ENCODE measurements at places on chromosomes 4 and X.
A peak's percentile ranks its signal among the peaks of the same experiment; 100 is the strongest.

- no peak for DNase-seq
These were observed 3.7 kb upstream of the FAM241A start for GRCh38 chr4:112141366-112142138.

GRCh38 chr4:53790286-53790685 is 199.0 kb upstream of the LNX1 start:
- no peak for DNase-seq

DNA sequence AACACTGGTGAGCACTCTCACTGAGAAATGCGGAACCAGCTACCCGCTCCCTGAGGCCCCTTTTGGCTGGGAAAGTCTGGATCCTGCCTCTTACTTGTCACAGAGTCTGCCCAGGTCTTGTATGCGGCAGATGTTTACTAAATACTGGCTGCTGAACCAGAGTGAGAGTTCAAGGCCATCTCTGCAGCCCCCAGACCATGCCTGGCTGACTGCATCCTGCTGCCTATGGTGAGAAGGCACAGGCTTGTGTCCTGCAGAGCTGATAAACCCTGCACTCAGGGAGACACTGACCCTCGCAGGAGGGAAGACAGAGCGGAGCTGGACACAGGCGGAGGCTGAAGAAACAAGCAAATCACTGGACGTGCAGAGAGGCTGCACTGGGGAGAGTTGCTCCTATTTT is 46.5 kb downstream of the JAKMIP1 start:
- DNase-seq: no peak

DNA sequence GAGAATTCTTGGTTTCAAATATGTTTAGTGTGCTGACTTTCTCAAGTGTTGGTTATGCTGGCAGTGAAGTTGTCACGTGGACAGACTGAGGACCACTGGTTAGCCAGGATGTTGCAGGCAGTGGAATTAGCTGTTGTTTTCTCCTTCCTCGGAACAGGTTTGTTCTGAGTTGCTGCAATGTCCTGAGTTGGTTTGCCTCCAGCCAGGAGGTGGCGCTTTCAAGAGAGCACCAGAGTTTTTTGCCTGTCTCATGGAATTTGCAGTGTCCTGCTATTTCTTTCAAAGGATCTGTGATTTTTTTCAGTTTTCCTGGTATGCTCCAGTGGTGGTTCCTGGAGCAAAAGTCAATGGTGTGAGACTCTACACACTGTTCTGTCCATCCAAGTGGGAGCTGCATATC is 158.1 kb upstream of the CXorf66 start:
- DNase-seq: no peak

GRCh38 chr4:185343726-185344581 is 51.8 kb downstream of the LRP2BP start:
- DNase-seq: peak; percentile 80

DNA sequence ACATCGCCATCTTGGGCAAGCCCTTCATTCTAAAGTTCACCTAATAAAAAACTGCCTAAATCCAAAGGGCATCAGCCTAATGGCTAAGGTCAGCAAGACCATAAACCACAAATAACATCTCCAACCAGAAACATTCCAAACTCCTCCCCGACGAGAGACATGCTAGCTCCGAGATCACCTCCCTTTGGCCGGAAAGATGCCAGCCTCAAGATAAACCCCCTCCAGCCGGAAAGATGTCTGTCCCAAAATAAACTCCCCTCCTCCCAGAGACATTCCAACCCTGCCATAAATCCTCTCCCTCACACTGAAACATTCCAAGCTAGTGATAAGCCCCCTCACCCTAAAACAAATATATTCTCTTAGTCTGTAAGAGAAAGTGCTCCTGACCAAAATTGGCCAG is 13.3 kb upstream of the DYNLT3 start:
- DNase-seq: peak; percentile 3

GRCh38 chr4:143443728-143444127 is 69.8 kb upstream of the SMARCA5 start:
- no peak for DNase-seq

DNA sequence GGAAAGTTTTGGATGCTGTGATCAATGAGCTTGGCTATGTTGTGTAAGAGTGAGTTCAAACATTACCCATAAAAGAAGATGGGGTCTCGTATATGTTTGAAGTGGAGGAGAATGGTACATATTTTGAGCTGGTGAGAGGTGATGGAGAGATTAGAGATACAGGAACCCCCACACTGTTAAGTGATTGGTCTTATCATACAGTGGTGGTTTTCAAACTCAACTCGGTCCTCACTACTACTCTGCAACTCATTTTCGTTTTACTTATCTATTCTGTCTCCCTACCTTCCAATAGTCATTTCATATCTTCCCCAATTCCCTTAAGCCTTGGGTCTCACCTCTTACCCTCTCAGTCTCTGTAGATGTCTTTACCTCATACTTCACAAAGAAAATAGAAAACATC is 16.4 kb upstream of the TNIP3 start:
- DNase-seq: no peak

DNA sequence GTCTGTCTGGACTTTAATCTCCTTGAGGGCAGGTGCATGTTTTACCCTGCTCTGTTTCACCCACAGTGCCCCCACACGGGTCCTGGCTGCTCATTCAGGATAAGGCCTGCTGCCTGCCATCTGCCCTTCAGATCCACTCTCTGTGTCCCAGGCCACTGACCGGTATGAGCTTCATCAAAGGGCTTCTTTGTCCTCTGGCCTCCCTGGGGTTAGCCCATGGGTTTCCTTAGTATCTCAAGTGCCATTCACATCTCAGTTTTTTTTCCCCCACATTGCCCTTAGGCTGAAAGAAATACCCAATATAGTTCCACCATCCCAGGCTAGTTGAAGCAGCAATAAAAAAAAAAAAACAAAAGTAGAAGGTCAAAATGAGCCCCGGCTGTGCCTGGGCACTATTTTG is 9.3 kb downstream of the CD99L2 start:
- DNase-seq: no peak

- DNase-seq: no peak
These were observed 184.6 kb downstream of the OR13H1 start for GRCh38 chrX:131728295-131729145.

GRCh38 chrX:47144626-47145394 is at the start of the genes NDUFB11 and RBM10:
TSS of gene NDUFB11 (minus strand) at chrX:47144702. CDS start at chrX:47144679, 23 bp downstream.
TSS of gene RBM10 (plus strand) at chrX:47145221. CDS start at chrX:47147482, 2,261 bp downstream.
- peak; percentile 96 for DNase-seq

DNA sequence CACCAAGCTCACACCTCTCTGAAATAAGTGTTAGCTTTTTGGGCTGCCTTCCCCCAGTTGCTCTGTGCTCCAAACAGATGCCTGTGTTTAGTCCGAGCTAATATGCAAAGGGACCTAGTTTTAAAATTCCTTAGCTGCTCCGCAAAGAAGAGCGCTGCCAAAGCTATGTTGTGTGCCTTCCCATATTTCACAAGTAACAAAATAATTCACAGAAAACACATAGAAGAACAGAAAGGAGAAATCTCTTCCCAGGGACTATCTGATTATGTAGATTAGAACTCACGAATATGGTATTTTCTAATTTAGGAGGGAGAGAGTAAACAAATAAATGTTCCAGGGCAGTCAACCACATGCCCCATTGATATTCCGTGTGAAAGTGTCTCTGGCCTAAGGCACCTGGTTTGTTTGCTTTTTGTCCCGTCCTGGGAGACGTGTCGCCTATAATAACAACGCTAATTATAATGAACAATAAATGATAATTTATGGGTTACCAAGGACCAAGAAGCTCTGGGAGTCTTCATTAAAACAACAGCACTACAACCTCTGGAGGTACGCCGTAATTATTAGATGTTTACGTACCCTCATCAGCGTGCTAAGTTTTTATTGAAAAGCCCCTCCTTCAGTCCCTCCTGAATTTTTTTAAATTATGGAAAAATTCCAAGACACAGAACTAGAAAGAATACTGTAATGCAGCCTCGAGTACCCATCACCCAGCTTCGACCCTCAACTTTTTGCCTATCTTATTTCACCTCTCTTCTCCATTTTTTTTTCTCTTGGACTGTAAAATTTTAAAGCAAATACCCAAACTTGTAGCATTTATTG is 1.2 kb upstream of the CCNG2 start:
- no peak for DNase-seq

GRCh38 chr4:40199999-40200874 is 3.4 kb downstream of the RHOH start:
- peak; percentile 24 for DNase-seq

DNA sequence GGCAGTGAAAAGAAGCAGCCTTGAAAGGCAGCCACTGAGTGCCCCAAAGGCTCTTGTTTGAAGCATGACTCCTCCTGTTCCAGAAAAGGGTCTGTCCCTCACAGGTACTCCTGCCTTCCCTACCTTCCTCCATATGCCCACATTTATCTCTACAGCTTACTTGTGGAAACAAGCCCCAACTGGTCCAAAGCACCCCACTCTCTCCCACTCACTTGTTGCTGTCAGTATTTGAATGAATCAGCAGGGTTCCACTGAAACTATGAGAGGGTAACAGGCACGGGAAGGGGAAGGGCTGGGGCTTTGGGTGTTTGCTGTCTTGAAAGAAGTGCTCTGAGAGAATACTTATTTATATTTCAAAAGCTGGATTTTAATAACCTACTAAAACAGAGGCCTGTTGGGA is 34.9 kb downstream of the GPR143 start:
- DNase-seq: no peak

GRCh38 chr4:7377223-7377865 is 57.4 kb downstream of the PSAPL1 start:
- peak; percentile 27 for DNase-seq

DNA sequence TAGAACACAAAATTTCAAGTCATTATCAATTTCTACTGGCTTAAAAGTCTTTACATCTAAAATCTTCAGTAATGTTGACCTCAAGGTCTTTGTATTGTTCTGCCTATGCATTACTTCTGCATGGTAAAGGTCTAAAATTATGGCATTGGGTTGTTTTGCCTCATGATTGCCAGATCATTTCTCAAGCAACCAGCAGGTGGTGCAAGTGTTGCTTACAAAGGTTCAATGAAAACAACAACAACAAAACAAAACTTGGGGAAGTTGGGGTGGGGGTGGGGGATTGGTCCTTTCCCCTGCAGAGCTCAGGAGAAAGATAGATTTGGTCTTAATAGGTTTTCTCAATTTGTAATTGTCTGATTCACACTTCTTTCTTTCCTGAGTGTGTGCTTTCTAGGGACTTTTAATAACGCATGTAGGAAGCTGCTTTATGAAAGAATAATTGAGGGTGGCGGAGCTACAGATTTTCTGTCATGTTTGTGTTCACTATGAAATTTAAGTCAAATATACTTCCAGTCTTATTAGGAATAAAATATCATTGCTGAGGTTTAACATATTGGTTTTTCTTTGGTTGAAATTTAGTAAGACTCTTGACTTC is 145.1 kb downstream of the COL4A5 start:
- no peak for DNase-seq

DNA sequence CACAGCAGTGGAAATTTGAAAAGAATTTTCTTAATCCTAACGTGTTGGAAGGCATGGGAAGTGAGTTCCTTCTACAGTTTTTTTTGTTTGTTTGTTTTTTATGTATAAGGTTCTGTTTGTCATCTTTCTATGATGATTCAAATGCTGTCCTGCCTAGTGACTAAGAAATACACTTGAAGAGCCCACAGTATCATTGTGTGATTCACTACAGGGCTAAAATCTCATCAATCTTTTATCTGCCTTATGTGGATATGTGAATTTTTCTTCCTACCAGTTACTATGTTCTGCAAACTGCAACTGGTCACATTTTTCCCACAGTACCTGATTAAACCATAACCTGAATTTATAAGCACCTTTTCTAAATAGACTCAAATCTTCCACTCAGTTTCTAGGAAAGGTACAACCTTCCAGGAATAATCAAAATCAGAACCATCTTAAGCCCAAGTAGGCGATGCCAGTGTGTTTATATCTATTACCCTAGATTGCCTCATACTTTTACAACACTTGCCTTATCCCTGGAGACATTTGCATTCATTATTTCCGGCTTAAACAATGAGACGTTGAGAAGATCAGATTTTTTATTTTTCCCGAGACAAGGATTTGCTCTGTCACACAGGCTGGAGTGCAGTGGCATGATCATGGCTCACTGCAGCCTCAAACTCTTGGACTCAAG is 214.6 kb upstream of the GALNT7 start:
- no peak for DNase-seq

DNA sequence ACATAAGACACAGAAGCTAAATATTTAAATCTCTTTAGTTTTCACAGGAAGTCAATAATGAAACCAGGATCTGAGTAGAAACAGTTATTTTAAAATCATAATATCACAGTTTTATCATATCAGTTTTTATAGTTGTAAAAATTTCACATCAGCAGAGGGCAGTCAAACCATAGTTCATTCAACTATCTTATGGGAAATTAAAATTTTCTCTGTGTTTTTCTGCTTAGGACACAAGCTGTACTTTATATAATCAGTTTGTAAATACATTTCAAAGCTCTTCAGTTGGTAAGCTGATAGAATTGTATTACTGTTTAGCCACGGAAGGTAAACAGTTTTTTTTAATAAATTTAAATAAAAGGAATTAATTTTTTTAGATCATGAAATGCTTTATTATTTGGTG is 204.8 kb upstream of the NUDT6 start:
- DNase-seq: peak; percentile 49

DNA sequence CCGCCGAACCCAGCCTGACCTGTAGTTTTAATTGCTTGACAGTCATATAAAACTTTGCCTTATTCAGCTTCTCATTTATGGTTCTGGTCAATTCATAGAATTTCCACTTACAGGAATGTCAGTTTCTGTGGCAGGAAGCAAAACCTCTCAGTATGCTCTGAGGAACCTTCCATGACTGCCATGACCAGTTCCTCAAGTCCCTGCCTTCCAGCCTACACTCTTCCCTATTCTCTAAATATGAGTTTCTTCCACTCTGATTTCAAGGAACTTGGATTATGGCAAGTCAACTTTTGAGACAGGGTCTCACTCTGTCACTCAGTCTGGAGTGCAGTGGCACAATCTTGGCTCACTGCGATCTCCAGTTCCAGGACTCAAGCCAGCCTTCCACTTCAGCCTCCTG is 26.0 kb upstream of the NSUN7 start:
- DNase-seq: no peak

GRCh38 chr4:105652286-105652888 is 56.1 kb downstream of the INTS12 start:
- DNase-seq: no peak

GRCh38 chrX:39654952-39655351 is 442.8 kb downstream of the BCOR start:
- no peak for DNase-seq

GRCh38 chr4:77050962-77051361 is 24.8 kb downstream of the CCNI start:
- DNase-seq: peak; percentile 50

- DNase-seq: no peak
These were observed 104.8 kb downstream of the ACTRT1 start for GRCh38 chrX:127947450-127947849.

DNA sequence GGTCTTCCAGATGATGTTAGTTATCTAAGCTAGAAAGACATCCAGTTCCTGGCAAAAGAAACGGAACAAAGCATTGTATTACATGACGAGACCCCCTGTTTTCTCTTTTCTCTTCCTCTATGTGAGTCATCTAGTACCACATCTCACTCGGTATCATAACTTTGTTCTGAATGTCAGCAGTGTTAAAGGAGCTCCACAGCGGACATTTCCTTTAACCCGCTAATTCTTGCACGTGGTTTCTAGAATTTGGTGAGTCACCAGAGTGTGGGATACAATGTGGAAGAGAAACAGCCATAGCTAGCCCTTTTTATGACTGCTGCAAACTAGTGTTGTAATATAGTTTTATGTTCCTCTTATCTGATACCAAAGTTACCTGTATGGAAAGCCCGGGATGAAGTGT is 243.7 kb downstream of the TENM3 start:
- peak; percentile 33 for DNase-seq
